ENCODE measurements at places on chromosomes 16 and 17.
A peak's percentile ranks its signal among the peaks of the same experiment; 100 is the strongest.

DNA sequence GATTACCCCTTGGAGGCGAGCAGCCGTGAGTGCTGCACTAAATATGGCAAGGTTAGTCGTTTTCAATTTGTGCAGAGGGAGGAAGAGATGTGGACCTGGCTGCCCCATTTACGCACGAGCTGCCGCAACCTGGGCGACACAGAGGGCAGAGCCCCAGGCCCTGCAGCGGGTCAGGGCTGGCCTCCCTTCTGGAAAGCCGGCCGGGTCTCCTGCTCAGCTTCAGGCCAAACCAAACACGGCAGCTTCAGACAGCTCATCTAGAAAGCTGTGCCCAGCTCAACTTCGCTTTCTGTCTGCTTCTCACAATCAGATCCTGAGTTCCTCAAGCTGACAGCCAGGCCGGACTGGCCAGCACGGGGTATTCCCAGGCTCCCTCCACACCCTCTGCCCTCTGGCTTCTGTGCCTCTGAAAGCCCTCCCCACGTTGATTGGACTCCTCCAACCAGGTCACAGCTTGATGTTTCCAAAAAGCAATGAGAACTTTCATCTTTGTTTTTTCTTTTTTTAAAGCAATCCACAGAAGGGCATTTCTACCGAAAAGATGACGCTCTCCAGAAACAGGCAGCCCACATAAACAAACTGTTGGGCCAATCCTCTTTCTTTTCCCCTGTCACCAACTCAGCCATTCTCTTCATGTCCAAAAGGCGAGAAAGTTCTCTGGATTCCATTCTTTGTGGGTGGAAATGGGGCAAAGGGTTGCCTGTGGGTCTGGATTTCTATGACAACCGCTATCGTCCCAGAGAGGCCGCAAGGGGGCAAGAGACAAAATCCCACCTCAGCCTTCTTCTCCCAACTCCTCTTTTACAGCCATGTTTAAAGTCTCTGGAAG, 189.0 kb downstream of the ZFHX3 start:
- DNase-seq, result no peak

DNA sequence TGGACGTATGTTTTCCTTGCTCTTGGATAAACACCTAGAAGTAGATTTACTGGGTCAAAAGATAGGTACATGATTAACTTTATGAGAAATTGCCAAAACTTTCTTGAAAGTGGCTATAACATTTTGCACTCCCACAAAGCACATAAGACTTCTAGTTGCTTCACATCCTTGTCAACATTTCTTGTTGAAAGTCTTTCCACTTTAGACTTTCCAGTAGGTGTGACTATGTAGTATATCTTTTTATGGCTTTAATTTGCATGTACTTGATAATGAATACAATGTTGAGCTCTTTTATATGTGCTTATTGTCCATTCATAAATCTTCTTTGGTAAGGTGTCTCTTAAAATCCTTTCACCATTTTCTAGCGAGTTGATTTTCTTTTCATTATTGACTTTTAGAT, 241.2 kb upstream of the RPL38 start:
- DNase-seq, result no peak

DNA sequence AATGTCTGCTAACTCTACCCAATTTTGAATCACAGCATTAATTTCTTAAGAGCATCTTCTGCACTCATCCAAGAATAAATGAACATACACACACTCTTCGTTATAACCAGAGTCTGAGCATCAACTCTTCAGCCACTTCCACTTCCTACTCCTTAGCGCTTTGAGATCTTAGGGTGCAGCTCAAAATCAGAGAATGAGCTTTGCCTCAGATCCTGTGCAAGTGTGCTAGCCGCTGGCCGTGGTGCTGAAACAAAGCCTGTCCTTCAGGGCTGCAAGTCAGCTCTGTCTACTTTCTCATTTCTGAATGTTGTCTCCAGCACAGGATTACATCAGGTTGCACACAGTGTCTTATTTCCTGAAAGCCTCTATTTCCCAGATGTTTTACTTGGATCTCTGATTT, 165.4 kb downstream of the AIPL1 start:
- DNase-seq, result no peak

DNA sequence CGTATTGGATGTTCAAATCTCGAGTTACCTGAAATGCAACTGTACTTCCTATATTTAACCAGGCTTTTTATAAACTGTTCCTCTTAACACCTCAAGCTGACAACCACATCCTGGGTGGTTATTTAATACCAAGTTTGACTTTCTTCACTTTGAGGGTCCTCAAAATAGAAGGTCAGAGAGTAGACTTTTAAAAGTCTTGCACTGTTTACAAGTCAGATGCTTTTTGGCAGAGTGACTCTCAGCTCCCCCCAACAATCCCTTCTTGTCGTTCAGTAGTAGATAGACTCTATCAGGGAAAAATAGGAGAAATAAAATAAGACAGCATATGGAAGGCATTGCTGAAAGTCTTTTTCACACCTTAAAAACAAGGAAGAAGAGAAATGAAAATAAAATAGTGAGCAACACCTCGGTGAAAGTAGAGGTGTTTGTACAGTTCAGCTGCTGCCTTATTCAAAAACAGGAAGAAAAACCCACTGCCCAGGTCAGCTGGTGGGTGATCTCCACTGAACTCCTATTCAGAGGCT, 650.4 kb downstream of the WWOX start:
- DNase-seq, result no peak

GRCh38 chr16:5487728-5488127, 390.1 kb upstream of the EEF2KMT start:
- DNase-seq, result no peak

DNA sequence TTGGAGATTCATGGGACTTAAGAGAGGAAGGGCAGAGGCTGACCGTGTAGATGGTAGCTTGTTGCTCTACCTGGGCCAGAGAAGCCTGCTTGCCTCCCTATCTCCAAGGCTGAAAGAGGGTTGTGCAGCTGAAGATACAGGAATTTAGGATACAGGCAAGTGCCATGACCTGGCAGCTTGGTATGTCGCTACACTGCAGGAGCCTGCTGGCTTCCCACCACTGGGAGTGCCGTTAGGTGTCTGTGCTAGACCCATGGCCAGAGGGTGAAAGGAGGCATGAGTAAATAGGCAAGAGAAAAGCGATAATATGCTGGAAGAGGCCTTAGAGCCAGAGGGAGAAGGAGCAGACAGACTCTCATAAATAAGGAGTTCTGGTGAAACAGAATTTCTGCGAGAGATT, 10.6 kb downstream of the NAA60 start:
- no peak for DNase-seq

DNA sequence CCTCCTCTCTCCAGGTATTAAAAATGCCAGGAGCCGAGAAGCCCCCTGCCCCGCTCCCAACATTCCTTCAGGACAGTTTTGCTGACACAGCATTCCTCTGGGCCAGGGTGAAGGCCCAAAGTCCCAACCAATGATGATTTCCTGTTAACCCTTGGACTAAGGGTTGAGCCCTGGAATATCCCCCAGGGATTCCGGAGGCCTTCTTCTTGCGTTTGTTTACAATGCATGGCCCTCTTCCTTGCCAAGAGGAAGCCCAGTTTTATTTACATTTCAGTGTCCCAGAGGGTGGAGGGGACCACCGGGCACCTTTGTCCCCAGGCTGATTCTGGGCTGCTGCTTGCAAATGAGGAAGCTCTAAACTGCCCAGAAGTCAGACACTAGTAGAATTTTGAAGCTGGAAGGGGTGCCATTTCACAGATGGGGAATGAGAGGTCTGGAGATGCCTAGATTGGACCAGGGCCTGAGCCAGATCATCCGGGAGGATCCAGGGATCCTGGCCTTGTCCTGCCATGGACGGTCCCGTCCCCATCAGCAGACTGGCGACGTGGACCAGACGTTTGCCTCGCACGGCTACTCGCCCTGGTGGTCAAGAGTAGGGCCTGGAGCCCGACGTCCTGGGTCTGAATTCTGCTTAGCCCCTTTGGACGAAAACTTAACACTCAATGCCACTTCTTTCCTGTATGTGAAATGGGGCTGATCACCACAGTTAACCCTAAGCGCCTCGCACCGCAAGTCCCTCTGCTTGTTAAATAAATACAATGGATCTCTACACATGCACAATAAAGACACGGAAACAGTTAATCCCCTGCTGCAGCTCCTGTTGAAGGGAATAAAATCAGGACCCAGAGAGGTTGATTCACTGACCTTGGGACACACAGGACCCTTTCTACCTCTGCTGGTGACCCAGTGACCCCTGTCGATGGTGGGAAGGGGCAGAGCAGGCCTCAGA, 55.6 kb upstream of the CIBAR2 start:
- no peak for DNase-seq

DNA sequence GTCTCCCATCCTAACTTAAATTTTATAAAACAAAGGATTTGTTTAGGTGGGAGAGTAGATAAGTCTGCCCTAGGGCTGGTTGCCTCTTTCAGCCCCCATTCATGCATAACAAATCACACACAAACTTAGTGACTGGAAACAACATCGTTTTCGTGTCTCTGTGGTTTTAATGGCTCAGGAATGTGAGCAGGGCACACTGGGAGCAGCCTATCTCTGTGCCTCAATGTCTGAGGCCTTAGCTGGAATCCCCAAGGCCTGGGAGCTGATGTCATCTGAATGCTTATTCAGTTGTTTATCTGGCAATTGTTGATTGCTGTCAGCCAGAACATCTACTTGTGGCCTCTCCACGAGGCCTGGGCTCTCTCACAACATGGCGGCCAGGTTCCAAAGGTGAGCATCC, 101.9 kb upstream of the HSBP1 start:
- peak; percentile 51 for DNase-seq

GRCh38 chr16:11165894-11166665, 89.9 kb downstream of the SOCS1 start:
- no peak for DNase-seq

DNA sequence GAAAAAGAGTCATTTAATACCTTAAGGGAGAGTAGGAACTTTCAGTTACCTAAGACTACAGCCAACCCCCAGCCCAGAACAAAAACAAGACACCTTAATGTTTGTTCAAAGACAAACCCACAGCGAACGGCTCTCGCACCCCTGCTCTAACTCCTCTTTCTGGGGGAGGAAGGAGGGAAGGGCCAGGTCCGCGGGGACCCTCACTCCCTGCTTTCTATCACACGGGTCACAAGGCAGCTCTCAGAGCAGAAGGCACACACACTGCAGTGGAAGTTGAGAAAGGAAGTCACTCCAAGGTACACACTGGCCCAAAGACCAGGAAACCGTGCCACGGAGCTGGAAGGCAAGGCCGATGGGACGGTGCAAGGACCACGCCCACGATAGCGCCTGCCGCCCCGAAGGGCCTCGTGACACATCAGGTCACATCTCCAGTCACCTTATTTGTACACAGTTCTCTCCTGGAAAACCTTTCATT, 10.0 kb downstream of the LITAFD start:
- DNase-seq, result no peak

GRCh38 chr17:52885882-52886281, 727.4 kb upstream of the CA10 start:
- no peak for DNase-seq

DNA sequence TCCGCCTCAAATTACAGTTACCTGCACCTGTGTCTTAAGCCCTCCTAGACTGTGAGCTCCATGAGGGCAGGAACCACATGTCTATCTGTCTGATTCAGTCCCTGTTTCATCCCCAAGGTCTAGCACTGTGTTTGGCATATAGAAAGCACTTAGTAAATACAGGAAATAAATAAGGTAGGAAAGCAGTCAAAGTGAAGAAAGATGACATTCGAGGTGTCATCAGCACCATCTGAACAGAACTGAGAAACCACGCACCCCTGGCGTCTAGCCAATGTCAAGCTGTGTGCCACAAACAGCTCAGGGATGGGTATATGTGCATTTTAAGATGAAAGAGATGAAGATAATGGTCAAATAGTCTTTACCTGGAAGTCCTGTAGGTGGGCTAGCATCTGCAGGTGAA, 79.6 kb upstream of the ATP2A3 start:
- DNase-seq, result no peak

- no peak for DNase-seq
Measured at GRCh38 chr17:57045868-57046704, 39.0 kb upstream of the AKAP1 start.

- DNase-seq, result no peak
Measured at GRCh38 chr16:1731603-1732002, 25.6 kb downstream of the MAPK8IP3 start.

GRCh38 chr16:70809392-70810060, 8.6 kb upstream of the VAC14 start:
- no peak for DNase-seq

DNA sequence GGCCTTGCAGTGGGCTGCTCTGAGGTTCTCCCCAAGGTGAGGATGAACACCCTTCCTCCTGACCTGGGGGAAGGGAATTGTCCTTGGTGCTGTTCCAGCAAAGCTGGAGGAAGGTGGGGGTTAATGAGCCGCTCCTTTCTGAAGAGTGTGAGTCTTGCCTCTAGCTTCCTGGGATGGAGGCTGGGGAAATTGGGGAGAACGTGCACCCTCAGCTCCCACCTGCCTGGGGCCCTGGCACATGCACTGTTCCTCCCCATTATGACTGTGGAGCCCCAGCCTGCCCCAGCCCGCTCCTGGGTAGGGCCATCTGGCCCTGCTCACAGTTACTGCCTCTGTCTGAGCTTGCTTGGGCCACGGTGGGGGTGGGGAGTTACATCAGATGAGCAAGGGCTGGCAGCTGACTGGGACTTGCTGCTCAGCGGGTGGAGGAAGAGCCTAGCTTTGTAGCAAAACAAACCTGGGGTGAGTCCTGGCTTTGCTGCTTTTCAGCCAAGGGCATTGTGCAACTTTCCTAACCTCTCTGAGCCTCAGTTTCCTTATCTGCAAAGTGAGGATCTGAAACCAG, 11.1 kb downstream of the TNS4 start:
- no peak for DNase-seq

GRCh38 chr17:43024407-43025289, at the start of gene RND2:
TSS of gene RND2 (plus strand) at chr17:43025231. CDS start at chr17:43025348, 117 bp downstream.
- no peak for DNase-seq

- no peak for DNase-seq
Measured at GRCh38 chr17:39252788-39253460, 27.2 kb upstream of the STAC2 start.

DNA sequence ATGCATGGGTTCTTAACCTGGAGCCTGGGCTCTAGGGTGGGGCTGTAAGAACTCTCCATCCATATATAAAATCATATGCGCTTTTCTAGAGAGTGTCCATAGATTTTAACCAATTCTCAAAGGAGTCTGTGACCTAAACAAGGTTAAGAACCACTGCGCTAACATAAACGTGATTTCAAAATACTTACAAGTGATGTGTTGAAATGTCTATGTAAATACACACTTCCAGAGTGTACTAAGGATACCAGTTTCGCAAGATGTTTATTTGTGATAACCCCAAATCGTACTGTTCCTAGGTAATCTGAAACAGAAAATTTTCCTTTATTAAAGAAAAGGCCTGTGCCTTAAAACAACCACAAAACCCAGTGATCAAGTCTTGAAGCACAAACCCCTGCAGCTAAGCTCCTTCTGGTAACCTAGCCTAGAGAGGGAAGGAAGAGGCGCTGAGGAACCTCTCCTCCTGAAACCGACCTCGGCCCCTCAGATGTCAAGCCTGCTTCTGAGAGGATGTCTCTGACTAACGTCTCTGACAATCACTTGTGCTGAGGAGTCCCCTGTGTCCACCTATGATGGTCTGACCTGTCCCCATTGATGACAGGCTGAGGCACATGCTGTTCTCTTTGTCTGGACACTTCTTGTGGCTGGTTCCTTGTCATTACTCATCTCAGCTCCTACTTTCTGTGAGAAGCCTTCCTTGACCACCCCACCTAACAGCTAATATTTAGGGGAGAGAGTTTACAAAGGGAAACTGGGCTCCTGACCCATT, 32.2 kb downstream of the SNN start:
- no peak for DNase-seq
